ENCODE measurements at places on chromosomes 7 and 10. TPM values are rescaled to one million over a fixed set of nuclear protein-coding genes. Genes with fewer than 3 reads are reported as not detected.

GRCh38 chr10:103718247-103718620, 137.1 kb downstream of the SH3PXD2A start:
- no peaks in the 10 kb centered on the region for H3K36me3 ChIP-seq
- peaks cover 6% of the 10 kb centered on the region for H3K4me1 ChIP-seq
- H3K4me3 ChIP-seq, result no peak overlapping the region
- no peak overlapping the region for H3K27ac ChIP-seq
- H3K27me3 ChIP-seq, result no peaks in the 10 kb centered on the region
- no peak for DNase-seq

The ATRNL1 gene
- 0.26 TPM for total RNA-seq

The WAC gene
- total RNA-seq, result 125 TPM

The OLAH gene
- total RNA-seq, result 0.26 TPM

The LEP gene
- not detected for total RNA-seq

- H3K4me3 ChIP-seq, result no peak overlapping the region
- no peaks in the 10 kb centered on the region for H3K4me1 ChIP-seq
- no peak for DNase-seq
- no peaks in the 10 kb centered on the region for H3K36me3 ChIP-seq
Measured at GRCh38 chr10:78820007-78820362, 248.8 kb upstream of the ZMIZ1 start.

DNA sequence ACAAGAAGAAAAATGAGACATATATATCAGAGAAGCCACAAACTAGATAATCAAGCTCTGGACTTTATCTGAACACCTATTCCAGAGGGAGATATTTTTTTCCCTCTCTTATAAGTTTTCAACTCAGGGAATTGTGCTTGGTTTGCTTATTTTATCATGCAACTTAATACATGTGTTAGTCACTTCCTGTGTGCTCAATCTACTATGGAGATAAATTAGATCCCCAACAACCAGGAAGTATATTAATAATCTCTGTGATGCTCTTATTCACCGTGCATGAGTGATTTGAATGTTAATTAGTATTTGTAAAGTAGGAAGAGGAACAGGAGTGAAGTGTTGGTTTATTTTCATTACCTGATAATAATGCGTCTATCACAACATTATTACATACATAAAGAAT, 38.8 kb upstream of the ZNF365 start:
- H3K27me3 ChIP-seq, result peaks cover 7% of the 10 kb centered on the region
- no peaks in the 10 kb centered on the region for H3K4me1 ChIP-seq
- H3K27ac ChIP-seq, result no peak overlapping the region
- no peak overlapping the region for H3K4me3 ChIP-seq
- no peak for DNase-seq

GRCh38 chr10:101141616-101142532, 10.8 kb downstream of the TLX1 start:
- no peaks in the 10 kb centered on the region for H3K36me3 ChIP-seq
- peaks cover 89% of the 10 kb centered on the region for H3K27me3 ChIP-seq
- H3K4me1 ChIP-seq, result peaks cover 17% of the 10 kb centered on the region
- no peak overlapping the region for H3K4me3 ChIP-seq
- H3K27ac ChIP-seq, result no peak overlapping the region
- DNase-seq, result peak; percentile 94

DNA sequence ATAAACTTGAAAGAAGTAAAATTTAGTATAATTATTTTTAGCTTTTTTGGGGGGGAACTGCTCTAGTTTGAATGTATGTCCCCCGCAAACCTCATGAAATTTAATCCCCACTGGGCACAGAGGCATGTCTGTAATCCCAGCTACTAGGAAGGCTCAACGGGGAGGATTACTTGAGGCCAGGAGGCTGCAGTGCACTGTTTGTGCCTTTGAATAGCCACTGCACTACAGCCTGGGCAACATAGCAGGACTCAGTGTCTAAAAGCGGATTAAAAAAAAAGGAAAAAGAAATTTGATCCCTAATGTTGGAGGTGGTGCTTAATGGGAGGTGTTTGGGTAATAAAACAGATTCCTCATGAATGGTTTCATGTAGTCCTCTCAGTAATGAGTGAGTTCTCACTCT, 43.1 kb upstream of the PHF14 start:
- H3K27me3 ChIP-seq, result no peaks in the 10 kb centered on the region
- H3K36me3 ChIP-seq, result peaks cover 29% of the 10 kb centered on the region
- DNase-seq, result no peak
- H3K4me1 ChIP-seq, result no peaks in the 10 kb centered on the region
- no peak overlapping the region for H3K27ac ChIP-seq
